ENCODE measurements at places on chromosomes 7 and 10. TPM values are rescaled to one million over a fixed set of nuclear protein-coding genes. Genes with fewer than 3 reads are reported as not detected.
A peak's percentile ranks its signal among the peaks of the same experiment; 100 is the strongest.

Gene PILRA
- 3.8 TPM for polyA plus RNA-seq

Gene MAPK8
- polyA plus RNA-seq: 33.3 TPM

Gene MINDY4
- 3.6 TPM for polyA plus RNA-seq

Gene GHRHR
- not detected for polyA plus RNA-seq

Gene PIK3CG
- polyA plus RNA-seq: not detected

GRCh38 chr10:116038259-116038658 lies 234.7 kb downstream of the GFRA1 start:
- DNase-seq: no peak

GRCh38 chr7:140989068-140989467 lies 25.7 kb downstream of the MRPS33 start:
- DNase-seq: no peak

DNA sequence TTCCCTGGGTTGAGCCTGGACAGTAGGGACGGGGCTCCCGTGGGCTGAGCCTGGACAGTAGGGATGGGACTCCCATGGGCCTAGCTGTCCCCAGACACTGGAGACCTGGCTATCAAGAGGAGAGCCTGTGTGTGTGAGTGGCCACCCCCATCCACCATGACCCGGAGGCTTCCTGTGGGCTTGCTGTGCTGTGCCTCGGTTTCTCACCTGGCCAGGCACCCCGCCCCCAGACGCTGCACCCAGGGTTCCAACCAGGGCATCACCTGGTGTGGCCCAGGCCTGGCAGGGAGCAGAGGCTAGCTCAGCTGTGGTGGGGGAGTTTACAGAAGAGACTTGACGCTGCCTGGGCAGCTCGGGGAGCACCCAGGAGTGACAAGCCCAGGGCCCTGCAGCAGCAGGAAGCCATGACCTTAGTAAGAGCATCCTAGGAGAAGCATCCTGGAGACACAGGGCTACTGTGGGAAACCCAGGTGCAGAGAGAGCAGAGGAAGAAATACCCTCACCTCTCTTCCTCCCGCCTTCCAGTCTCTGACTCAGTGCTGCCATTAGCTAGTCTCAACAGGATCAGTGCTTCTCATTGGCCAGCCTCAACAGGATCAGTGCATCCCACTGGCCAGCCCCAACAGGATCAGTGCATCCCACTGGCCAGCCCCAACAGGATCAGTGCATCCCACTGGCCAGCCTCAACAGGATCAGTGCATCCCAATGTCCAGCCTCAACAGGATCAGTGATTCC lies 61.0 kb downstream of the PDGFA start:
- DNase-seq: no peak

DNA sequence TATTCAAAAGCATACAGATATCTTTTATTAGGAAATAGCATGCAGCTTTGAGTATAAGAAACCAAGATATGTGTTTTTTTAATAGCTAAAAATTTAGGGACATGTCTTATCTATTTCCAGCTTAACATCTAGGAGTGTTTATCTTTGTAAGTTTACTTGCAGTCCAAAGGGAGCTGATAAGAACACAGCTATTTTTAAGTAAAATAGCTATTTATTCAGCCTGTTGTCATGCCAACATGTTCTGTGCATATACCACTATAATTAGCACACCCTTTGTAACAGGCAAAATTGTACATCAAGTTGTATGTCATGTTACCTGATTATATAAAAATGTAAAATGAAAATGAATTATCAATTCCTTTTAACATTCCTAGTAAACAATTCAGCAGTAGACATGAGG lies 29.6 kb downstream of the FAM133B start:
- DNase-seq: no peak

DNA sequence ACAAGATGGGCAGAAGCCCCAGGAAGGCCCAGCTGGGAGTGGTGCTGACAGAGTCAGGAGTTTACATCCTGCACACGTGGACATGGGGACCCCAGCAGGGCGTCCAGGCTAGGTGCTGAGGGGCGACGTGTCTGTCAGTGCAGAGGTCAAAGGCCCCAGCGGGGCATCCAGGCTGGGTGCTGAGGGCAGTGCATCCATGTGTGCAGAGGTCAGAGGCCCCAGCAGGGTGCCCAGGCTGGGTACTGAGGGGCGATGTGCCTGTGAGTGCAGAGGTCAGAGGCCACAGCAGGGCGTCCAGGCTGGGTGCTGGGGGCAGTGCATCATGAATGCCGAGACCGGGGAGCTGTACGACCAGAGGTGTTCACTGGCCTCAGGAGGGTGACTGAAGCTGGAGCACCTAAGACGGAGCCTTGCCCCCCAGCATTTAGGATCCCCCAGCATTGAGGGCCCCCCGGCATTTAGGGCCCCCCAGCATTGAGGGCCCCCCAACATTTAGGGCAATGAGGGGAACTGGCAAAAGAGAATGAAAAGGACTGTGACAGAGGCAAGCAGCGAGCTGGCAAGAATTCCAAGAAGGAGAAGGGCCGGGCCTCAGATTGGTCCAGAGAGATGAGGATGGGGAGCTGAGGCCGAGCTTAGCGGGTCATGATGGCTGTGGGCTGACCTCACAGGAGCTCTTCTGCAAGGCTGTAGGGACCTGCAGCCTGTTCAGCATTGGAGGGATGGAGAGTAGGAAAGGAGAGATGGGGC lies 474.9 kb downstream of the PTPRN2 start:
- DNase-seq: no peak

DNA sequence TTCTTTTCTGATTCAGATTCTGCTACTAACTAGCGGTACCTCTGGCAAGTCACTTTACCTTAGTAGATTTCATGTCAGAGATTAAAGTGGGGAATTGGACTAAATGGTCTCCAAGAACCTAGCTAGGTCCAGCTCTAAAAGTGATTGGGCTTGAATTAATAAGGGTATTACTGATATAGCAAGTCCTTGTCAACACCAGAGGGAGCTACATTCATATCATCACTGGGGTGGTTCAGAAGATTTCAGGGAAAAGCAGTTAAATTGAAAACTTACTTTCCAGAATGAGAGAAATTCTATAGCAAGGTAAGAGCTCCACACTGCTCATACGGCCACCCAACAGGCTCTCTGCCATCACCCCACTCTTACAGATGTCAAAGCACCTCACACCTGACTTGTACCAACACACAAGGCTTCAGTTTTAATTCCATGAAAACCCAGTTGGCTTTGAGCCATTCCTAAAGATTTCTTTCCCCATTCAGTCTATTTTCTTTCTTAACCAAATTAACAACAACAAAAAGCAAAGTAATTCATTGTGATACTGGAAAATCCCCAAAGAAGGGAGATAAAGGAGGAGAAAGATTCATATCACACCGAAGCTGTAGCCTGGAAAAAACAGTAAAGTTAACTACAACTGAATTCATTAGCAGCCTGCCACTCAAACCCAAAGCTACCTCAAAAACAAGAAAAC lies 38.0 kb upstream of the SPOCK2 start:
- DNase-seq: peak; percentile 73

- DNase-seq: peak; percentile 41
Observed at GRCh38 chr10:101495324-101495925, 92.6 kb downstream of the POLL start.

DNA sequence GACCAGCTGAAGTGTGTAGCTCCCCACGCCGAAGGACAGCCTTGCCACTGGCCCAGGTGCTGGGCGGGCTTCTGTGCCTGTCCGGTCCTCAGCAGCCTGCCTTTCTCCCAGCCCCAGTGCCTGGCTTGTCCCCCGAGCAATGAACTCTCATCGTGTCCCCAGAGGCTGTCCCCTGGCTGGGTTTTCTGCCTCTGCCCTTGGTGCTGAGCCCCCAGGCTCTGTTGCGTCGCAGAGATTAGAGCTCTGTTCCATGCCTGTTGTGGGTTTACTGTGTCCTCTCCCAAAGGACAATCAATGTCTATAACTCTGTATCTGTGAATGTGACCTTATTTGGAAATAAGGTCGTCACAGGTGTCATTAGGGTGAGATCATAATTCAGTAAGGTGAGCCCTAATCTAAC lies 226.1 kb upstream of the SHH start:
- DNase-seq: no peak

DNA sequence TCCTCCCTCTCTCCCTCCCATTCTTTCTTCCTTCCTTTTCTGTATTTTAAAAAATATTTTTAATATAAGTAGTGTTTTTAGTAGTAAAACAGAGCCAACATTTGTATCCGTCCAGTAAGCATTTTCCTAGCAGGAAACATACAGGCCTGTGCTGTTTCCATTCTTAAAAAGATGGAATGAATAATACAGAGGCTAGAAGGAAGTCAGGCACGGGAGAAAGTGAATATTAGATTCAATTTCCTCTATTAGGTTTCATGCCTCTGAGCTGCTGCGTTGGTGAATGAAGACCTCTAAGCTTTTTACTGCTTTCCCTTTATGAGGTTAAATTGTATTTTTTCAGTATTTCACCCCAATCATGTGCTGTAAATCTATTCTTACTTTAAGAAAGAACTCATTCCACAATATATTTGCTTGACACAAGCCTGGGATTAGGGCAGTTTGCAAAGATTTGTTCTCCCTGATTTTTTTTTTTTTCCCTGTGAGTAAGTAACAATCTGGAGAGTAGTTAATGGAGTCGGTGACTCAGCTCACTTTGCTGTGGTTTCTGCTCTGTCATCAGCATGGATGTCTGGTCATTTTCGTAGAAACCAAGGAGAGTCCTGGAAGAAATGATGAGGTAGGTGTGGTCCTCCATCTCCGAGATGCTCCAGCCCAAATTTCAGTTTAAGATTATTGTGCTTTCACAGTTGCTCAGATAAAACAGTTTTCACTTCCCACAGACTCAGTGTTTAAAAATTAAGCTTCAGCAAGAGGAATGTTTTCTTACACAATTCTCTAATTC lies 76.1 kb upstream of the PITRM1 start:
- DNase-seq: peak; percentile 69

DNA sequence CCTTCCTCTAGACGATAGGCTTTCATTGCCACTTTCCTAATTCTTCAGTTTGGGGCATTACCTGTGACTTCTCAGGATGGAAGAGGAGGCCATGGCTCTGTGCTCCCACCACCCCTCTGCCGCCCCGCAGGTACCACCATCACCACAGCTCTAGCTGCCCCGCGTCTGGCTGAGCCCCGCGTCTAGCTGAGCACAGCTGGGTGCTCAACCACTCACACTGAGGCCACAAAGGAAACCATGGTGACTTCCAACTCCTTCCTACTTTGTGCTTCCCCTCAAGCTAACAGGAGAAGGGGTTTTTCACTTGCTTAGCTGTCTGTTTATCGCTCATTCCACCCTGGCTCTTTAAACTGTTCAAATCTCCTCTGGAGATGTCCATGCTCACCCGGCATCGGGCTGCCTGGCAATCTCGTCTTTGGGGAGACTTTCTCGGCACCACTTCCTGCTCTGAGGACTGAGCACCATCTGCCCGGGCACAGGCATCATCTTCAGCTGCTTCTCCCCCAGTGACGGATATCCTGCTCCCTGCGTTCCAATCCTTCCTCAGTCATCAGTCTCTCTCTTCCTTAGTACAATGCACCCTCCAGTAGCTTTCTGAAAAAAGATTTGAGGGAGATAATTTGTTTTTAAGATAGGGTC lies 59.4 kb downstream of the MAD1L1 start:
- no peak for DNase-seq

DNA sequence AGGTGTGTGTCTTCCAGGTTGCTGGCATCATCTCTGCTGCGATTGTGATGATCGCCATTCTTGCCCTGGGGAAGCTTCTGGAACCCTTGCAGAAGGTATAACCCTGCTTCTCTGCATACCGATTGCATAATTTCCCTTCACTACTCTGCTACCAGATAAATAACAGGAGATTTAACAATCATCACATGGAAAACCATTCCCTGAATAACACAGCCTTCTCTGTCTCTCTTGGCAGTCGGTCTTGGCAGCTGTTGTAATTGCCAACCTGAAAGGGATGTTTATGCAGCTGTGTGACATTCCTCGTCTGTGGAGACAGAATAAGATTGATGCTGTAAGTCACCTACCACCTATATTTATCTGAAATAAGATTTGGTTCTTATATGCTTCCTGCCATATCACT lies 33.8 kb downstream of the SLC26A4 start:
- DNase-seq: no peak

DNA sequence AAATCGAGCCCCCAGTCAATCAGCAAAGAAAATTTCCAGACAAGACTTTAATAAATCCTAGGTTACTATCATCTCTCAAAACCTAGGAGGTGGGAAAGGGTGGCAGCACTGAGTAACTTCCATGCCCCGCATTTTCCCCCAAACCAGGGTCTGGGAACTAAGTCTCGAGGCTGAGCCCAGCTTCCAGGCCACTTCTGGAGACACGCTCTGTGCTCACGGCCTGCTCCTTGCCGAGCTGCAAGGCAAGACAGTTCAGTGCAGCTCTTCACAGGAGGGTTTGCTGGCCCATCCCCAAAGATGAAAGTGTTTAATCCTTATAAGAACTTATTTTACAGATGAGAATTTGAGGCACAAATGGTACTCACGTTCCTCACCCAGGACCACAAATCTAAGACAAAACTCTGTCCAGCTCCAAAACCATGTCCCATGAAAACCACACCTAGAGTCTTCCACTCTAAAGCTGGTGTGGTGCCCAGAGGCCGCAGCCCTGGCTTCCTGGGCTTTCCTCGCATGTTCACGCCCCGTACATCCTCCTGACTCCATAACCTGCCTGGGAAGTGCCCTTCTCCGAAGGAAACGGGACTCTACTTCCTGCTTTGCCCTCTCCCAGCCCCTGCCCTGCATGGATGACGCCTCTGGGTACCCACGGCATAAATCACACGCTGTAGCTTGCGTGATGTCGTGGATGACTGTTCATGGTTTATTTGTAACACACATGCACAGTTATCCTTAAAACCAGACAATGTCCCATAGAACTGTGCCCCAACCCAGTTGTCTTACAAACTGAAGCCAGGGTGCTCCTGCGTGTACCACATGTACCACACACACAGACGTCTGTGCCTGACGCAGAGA lies 201.2 kb downstream of the DIP2C start:
- DNase-seq: no peak

DNA sequence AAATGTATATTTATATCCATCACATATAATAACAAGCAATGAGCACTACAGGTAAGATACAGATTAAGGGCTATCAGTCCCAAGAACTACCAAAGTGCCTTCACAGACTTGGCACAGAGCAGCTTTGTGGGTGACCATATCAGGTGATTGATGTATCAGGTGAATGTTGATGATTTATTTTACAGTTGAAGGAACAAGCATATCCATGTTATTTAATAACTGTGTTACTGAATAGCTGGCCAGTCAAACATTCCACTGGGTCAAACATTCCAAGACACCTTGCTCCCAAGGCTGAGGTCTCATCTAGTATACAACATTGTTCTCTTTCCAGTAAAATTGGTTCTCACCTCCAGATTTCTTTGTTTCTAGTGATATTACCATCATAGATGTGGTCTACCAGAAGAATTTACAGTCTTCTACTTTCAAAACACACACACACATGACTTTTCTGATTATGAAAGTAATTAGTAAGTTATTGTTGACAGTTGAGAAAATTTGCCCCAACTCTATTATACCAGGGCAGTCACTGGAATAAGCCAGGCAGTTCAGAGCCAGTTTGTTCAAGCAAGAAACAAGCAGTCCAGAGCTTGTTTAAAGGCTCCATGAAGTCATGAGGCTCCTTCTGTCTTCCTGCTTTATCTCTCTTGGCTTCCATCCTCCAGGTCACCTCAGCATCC lies 68.2 kb downstream of the ELAPOR2 start:
- no peak for DNase-seq

All from A549 (cell line).